ENCODE measurements at places on chromosomes 4 and X.

DNA sequence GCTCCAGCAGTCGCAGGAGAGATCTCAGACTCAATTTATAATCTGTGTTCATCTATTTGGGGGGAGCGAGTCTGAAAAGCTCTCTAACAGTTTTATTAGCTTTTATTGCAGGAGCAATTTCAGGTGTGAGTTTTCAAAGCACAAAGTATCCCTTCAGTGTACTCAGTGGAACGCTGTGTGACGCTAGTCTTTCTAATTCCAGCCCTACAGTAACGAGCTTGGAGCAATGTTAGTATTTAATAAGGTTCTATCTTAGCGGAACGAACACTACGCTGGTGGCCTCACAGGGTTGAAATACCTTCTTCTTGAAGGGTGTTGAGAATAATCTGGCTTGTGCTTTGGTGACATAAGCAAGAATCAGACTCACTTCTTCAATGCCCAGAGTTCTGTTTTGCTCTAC is 8.4 kb downstream of the HS3ST1 start:
- DNase-seq: no peak

- DNase-seq: peak; percentile 66
Observed at GRCh38 chr4:124738994-124739393, 26.5 kb upstream of the ANKRD50 start.

GRCh38 chr4:6492027-6492590 is 19.7 kb upstream of the PPP2R2C start:
- no peak for DNase-seq

DNA sequence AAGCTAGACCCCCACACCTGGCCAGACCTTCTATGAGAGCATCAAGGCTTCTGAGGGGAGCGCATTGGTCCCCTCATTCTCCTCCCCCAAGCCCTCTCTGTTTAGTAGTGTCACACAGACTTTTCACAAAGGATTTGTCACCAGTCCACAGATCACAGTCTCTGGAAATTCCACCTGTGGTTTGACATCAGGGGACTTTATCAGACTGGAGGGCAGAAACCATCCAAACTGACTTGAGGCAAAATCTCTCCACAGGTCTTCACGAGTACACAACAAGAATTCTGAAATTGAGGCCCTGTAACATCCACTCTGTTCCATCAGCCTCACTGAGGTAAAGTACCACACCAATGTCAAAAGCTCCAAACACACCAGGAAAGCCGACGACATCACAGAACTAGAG is 112.5 kb downstream of the SH3KBP1 start:
- no peak for DNase-seq

DNA sequence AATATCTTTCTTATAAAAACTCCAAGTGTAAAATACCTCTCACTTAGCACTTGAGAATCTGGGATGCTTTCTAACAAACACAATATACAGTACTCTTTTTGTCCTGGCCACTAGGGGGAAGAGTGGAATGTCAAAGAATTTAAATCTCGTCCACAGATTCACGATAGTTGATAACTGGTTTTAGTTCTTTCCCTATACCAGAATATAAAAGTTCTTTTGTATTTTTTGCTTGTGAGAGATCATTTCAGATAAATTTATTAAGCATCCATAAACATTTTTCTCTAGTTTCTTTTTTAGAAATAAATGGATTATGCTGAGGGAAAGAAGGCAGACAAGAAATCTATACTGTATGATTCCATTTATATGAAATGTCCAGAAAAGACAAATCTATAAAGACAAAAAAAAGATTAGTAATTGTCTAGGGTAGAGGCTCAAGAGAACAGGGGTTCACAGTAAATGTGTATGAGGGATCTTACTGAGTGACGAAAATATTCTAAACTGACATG is 50.4 kb downstream of the MGARP start:
- DNase-seq: no peak

- DNase-seq: no peak
Observed at GRCh38 chr4:24010994-24011393, 121.1 kb upstream of the PPARGC1A start.
